ENCODE measurements at places on chromosomes 12 and 14.
A peak's percentile ranks its signal among the peaks of the same experiment; 100 is the strongest.

GRCh38 chr12:120292661-120293531, at the start of gene RNU4-1:
Gene RNU4-1 (minus strand): TSS chr12:120293237.
- peak; percentile 91 for DNase-seq

DNA sequence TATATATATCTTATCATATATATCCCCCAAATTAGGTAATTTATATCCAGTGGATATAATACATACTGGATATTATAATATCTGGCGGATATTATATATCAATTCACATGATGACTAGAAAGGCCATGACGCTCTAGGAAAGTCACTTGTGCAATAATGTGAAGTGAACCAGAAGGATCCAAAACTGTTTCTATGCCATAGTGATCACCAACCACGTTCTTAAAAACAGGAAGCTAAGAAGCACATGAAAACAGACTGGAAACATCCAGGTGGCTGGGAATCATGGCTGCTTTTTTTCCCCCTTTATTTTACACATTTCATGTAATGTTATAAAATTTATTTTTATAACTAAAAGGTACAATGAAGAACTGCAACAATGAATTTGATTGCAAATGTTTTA, 1.4 kb downstream of the GUCY2C start:
- no peak for DNase-seq

- DNase-seq: no peak
Measured at GRCh38 chr12:47114481-47114892, 34.7 kb upstream of the AMIGO2 start.

- DNase-seq: no peak
Measured at GRCh38 chr14:30484201-30484600, 74.8 kb upstream of the G2E3 start.

DNA sequence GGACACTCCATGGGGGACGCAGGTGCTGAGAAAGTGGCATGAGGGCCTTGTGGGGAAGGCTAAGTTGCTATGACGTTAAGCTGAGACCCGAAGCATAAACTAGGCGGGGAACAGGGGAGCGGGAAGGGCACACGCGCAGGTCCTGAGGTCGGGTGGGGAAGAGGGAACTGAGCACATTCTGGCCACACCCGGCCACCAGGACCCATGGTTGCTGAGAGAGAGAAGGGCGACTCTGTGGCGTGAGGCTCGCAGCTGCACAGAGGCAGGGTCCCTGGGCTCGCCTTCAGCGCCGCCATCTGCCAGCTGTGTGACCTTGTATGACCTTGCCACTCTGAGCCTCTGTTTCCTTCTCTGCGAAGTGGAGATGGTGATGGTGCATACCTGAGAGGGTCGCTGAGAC, 182.5 kb downstream of the PHETA1 start:
- DNase-seq: no peak

DNA sequence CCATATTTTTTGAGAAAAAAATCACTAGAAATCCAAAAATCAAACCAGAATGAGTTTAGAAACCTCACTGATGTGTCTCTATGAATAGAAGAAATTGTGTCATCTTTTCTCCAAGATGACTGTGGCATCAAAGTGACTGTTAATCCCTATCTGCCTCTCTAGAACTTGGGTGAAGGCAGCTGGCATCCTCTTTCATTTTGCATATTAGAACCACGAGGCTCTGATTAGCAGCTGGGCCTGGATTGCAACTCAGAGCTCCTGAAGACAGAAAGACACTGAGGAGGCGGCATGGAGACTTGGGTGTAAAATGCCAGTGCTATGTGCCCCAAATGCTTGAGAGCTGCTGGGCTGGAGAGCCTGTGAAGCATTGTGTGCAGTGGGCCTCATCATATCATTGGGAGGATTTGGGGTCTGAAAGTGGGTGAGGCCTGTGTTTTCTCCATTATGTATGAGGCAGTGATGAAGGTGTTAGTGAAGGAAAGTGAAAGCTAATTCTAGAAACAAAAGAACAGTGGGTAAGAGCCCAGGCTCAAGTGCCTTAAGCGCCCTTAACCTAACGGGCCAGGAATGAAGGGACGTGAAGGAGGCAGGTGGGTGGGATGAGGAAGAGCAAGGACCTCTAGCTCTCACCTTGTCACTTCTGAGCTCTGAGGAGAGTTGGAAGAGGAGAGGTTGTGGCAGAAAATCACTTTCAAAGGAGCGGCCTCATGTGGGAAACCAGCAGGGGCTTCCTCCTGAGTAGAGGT, 26.2 kb downstream of the NKX2-8 start:
- DNase-seq: no peak

DNA sequence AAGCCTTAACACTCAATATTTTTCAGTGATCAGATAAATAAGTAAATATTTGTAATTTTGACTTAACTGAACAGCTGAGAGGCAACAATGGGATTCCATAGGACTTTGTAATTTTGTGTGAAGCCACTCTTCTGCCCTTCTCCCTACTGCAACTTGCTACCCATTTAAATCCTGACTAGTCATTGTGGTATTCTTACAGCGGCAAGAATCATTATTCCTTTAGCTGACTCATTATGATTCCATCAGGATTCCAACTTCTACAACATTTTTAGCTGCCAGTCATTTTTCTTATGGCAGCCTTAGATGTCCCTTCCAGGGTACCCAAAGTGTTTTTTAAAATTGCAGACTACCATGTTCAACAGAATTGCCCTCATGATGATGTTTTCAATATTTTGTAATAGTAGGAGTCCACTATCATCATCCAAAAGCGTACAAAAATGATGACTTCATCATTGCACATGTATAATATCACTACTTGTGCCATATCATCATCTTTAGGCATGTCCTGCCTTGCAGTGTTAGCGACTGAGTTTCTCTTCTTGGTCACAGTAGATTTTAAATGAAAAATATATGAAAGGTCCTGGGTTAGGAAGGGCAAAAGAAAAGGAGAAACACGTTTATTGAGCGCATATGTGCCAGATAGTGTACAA, 5.1 kb upstream of the MAGOHB start:
- no peak for DNase-seq

- no peak for DNase-seq
Measured at GRCh38 chr12:89933911-89934310, 225.3 kb upstream of the ATP2B1 start.

DNA sequence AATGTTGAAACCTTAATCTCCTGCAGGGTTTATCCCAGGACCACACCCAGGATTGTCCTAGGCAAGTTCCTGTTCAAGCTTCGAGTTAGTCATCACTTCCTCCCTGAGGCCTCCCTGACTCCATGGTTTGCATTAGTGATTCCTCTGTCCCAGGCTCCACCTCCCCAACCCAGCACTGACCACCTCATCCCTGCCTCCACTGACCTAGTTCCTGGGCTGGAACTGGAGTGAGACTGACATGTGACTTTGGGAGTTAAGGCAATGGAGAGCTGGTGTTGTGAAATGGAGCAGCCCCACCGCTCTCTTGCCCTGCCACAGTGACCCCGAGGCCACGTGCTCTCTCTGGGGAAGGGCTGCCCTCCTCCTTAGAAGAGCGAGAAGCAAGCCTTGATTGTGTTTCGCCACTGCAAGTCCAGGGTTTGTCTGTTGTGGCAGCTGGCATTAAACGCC, 15.8 kb upstream of the DTX1 start:
- DNase-seq: no peak

- no peak for DNase-seq
Measured at GRCh38 chr12:94602024-94602423, 48.3 kb downstream of the TMCC3 start.

DNA sequence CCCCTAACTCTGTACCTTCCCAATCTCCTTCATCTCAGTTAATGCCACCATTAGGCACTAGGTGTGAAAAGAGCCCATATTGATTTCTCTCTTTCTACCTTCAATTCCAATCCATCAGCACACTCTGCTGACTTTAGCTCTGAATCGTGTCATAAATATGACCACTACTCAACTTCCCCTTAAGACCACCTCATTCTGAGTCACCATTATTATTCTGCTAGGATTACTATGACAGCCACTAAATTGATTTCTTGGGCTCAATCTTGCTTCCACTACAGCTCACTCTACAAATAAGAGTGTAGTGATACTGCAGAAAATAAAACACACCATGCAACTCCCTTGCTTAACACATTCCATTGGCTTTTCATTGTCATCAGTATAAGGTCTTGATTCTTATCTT, 1449.0 kb upstream of the FLRT2 start:
- no peak for DNase-seq

GRCh38 chr14:55123101-55123500, 6.0 kb upstream of the LGALS3 start:
- no peak for DNase-seq

GRCh38 chr12:46403719-46404070, 31.1 kb upstream of the SLC38A2 start:
- no peak for DNase-seq

GRCh38 chr14:95961481-95961880, 77.7 kb upstream of the C14orf132 start:
- DNase-seq: no peak

- no peak for DNase-seq
Measured at GRCh38 chr14:96176811-96177211, 27.8 kb upstream of the BDKRB2 start.

DNA sequence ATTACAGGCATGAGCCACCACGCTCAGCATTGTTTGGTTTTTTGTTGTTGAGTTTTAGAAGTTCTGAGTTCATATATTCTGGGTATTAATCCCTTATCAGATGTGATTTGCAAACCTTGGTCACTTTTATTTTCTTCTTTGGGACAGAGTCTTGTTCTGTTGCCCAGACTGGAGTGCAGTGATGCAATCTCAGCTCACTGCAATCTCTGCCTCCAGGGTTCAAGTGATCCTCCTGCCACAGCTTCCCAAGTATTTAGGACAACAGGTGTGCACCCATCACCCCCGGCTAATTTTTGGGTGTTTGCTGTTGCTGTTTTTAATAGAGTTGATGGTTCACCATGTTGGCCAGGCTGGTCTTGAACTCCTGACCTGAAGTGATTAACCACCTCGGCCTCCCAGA, 11.8 kb downstream of the USP30 start:
- no peak for DNase-seq

DNA sequence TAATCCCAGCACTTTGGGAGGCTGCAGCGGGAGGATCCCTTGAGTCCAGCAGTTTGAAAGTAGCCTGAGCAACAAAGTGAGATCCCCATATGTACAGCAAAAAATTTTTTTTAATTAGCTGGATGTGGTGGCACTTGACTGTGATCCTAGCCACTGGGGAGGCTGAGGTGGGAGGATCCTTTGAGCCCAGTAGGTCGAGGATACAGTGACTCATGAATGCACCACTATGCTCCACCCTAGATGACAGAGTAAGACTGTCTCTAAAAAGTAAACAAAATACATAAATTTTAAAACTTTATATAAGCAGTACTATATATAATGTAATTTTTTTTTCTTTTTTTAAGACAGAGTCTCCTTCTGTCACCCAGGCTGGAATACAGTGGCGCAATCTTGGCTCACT, 115.4 kb downstream of the ESR2 start:
- no peak for DNase-seq

GRCh38 chr14:90382491-90383125, 14.2 kb upstream of the CALM1 start:
- DNase-seq: peak; percentile 85

GRCh38 chr12:107605293-107605692, 80.3 kb upstream of the PWP1 start:
- DNase-seq: no peak

DNA sequence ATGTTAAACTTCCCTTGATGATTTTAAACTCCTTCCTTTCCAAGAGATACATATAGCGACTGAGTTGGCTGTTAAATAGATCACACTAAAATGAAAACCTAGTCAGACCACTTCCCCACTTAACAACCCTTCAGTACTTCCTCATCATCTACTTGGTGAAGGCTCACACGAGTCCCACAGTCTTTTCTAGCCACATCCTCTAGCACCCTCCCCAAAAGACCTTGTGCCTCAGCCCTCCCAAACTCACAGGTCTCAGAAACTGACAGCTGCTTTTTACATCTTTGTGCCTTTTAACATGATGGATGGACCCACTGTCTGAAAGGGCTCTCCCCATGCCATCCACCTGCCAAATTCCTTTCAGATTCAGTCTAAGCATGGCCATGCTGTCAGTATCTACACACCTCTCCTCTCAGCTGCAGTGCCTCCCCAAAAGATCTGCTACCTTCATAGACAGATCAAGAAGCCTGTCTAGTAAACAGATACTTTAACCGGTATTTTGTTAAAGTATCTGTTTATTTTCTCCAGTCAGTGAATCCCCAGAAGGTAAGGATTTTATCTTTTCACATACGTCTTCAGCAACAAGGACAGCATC, 65.1 kb upstream of the GPHB5 start:
- DNase-seq: no peak

DNA sequence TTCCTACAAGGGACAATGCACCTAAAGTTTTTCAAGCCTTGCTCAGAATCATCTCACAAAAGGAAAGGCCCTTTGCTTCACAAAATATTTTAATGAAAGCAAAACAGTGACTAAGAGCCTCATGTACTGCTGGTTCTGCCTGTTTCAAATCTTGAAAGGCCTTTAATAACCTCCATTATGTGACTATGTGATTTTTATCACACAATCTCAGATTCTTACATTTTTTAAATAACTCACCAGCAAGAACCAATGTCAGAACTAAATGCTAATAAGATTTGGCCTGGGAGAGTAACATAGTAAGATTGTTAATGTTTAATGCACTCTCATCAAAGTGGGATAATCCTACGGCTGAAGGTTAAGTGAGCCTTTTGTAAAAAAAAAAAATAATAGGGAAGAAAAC, 378.9 kb downstream of the RGS6 start:
- DNase-seq: no peak

GRCh38 chr14:103839579-103839978, 7.8 kb downstream of the PPP1R13B start:
- no peak for DNase-seq

DNA sequence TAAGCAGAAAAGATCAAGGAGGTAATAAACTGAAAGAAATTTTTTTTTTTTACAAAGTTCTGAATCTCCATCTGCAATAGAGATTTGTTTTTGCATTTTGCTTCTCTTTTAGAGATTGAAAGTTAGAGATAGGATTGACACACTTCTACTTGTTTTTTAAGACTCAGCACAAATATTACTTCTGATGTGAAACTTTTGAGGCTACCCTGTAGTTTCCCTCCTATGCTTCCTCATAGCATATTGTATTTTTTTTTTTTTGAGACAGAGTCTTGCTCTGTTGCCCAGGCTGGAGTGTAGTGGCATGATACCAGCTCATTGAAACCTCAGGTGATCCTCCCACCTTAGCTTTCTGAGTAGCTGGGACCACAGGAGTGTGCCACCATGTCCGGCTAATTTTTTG, 32.1 kb upstream of the SGPP1 start:
- no peak for DNase-seq
